Epithelial cell of esophagus (primary cell): ENCODE measurements at places on chromosomes 16 and 17.

GRCh38 chr16:59164461-59164860, 430.3 kb upstream of the GOT2 start:
- peak; percentile 1 for DNase-seq

- no peak for DNase-seq
Measured at GRCh38 chr17:3004925-3005324, 58.5 kb downstream of the OR1D5 start.

GRCh38 chr16:57801098-57801808, 1.0 kb downstream of the KIFC3 start:
- DNase-seq = peak; percentile 61

DNA sequence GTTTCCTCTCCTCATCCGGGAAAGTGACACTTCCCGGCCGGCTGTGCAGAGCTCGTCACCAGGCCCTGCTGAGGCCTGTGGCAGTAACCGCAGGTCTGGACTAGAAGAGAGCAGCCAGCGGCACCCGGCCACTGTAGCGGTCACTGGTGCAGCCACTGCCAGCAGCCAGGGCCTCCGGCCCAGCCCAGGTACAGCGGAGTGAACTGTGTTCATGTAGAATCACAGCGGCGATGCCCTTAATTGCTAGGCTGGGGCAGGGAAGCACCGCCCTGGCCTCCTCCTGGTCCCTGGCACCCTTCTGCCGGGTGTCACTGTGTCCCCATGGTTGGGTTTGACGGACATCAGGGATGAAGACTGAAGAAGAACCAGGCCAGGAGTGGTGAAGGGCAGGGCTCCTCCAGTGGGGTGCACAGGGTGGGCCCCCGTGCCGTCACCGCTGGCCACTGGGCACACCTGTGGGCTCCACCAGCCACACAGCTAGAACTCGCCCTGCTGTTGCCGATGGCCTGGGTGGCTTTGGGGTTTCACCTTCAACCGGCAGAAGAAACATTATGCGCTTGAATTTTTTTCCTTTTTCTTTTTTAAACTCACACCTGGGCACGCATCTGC, 165.2 kb upstream of the CHMP6 start:
- DNase-seq = no peak

- DNase-seq = no peak
Measured at GRCh38 chr17:32865141-32865540, 11.8 kb downstream of the MYO1D start.

- peak; percentile 34 for DNase-seq
Measured at GRCh38 chr17:18185391-18185790, 1.8 kb downstream of the ALKBH5 start.

GRCh38 chr17:76877437-76877836, 9.2 kb downstream of the MGAT5B start:
- no peak for DNase-seq

- no peak for DNase-seq
Measured at GRCh38 chr16:80883159-80883642, 78.8 kb upstream of the CDYL2 start.

GRCh38 chr16:54405478-54405877, 118.9 kb upstream of the IRX3 start:
- DNase-seq = no peak

DNA sequence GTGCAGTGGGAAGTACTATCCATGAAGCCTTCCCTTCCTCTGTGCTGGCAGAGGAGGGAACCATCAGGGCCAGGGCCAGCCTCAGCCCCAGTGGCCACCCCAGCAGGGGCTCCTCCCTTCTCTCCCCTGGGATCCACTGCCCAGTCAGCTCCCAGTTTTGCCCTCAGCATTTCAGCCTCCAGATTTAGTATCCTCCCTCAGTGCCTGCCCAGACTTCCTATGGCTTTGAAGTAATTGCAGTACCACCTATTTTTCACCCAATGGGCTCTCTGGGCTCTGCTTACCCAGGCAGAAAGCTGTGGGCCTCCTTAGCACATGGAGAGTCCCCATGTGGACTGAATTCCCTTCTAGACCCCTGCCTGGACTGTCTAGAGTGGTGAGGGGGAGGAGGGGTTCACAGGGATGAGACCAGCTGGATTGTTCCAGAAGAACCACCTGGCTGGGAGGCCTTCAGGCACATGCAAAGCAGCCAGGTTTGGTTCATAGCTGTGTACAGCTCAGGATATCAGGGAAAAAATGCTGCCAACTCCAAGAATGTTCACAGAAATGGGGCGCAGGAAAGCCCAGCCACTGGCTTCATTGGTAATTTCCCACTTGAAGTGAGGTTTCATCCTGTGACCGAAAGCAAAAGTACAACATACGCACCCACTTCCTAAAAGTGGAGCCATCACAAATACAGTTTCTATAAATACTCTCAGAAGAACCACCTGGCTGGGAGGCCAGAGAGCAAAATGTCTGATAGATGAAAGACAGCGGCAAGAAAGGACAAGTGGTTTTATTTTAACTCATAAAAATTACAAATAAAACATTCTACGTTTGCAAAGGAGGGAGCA, 15.2 kb upstream of the HERPUD1 start:
- DNase-seq = no peak

DNA sequence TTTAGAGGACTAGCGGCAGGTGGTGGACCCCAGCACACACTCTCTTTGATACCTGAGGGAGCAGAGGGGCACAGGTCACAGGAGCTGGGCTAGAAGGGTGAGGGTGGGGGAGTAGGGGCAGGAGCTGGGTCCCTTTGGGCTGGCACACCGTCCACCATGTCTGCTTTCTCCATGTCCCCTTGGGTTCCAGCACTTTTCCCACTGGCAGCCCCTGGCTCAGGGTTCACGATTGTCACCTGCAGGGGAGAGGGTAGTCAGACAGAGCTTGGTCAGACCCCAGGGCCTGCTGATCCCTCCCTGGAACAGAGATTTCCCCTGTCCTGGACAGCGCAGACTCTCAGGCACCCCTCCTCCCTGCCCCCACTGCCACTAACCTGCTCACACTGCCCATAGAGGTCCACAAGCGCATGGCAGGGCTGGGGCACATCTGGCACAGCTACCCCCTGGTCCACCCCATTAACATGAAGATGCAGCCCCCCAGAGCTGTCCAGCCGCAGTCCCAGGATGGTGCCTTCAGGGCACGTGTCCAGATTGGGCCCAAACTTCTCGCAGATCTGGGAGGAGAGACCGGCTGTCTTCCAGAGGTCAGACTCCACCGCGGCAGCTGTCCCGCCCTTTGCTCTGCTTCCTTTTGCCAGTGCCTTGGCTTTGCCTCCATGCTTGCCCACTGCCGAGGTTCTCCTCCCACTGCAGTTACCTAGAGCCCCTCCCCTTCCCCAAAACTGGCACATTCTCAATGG, 3.1 kb upstream of the GPS2 start:
- no peak for DNase-seq

DNA sequence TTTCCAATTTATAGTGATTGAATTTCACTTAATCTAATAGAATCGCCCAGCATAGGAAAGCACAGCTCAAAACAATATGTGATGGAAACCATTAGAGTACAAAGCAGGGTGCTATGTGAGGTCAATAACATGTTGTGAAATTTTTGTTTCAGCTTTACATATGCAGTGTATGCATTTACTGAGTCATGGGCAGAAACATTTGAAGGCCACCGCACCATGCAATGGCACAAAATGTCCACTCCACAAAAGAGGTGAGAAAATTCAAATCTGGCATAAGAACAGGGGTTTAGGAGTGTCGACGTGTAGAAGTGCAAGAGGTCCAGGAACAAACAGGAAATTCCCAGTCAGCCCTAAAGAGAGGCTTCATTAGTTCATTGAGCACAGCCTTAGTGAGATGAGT, 131.2 kb downstream of the ANKFN1 start:
- DNase-seq = no peak

DNA sequence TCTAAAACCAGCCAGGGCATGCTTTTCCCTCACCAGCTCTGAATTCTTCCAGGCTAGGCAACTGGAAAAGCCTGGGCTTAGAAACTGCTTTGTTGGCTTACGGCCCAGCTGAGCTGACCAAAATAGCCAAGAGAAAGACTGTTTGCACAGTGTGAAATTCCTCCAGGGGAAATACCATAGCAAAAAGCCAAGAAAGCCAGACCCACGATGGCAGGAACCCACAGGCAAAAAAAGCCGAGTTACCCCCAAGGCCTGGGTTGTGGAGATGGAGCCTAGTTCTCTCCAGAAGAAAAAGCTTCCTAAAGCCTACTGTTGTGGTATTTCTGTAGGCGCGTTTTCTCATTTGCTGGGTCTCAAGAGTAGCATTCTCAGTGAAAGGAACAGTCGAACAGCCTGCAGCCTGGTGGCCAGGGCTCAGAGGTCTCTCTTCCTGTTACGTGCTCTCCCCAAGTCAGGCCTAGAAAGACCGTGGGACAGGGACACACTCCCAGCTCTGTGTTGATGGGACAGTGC, 9.2 kb downstream of the SP2 start:
- peak; percentile 66 for DNase-seq

- no peak for DNase-seq
Measured at GRCh38 chr17:58753026-58753425, 2.6 kb upstream of the PPM1E start.

DNA sequence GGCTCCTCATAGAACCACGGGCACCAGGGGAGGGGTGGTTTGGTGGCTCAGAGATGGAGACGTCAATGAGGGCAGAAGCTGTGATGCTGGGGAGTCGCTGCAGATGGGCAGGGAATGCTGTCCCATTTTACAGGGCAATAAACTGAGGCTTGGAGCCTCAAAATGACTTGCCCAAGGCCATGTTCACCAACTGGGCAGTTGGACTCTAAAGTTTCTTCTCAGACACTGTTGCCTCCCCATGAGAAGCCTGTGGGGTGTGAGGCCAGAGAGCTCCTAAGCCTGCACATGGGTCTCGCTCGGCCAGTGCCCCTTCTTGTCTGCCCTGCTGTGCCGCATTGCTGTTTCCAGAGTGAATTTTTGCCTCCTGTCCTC, 38.6 kb downstream of the CPNE2 start:
- no peak for DNase-seq
